ENCODE measurements at places on chromosomes 12 and 14. TPM values are rescaled to one million over a fixed set of nuclear protein-coding genes. Genes with fewer than 3 reads are reported as not detected.

GRCh38 chr12:4985820-4986219 is 57.9 kb upstream of the KCNA5 start:
- DNase-seq = no peak

DNA sequence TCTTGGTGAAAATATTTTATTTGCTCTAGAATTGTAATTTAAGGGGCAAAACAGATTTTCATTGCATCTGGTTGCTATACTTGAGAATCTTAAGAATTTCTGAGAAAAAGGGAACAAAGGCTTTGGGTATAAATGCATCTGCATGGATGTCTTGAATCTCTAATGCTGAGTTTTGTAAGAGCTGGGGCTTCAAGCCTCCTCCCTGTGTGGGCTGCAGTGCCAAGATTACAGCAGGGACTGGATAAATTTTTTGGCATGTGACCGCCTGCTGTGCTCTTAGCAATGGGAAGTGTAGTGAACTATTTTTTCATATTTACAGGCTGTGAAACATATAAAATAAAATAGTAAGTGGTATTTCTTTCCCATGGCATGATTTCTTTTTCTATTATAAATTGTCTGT is 70.0 kb downstream of the SLC38A6 start:
- DNase-seq = no peak

DNA sequence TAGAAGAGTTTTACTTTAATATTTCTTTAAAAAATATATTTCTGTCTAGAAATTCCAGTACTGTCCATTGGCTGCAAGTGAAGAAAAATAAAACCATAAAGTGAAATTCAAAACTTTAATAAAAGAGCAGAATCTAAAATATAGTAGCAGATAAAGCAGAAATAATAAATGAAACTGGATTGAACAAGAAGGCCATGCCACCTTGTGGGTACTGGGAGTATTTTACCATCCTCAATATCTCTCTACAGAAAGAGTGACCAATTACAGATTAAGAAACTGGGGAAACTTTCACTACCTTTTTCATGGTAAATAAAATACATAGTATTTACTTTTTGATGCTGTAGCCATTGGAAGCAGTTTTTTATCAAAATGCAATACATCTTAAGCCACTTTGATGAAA is 220.5 kb downstream of the BCAT1 start:
- DNase-seq = no peak

DNA sequence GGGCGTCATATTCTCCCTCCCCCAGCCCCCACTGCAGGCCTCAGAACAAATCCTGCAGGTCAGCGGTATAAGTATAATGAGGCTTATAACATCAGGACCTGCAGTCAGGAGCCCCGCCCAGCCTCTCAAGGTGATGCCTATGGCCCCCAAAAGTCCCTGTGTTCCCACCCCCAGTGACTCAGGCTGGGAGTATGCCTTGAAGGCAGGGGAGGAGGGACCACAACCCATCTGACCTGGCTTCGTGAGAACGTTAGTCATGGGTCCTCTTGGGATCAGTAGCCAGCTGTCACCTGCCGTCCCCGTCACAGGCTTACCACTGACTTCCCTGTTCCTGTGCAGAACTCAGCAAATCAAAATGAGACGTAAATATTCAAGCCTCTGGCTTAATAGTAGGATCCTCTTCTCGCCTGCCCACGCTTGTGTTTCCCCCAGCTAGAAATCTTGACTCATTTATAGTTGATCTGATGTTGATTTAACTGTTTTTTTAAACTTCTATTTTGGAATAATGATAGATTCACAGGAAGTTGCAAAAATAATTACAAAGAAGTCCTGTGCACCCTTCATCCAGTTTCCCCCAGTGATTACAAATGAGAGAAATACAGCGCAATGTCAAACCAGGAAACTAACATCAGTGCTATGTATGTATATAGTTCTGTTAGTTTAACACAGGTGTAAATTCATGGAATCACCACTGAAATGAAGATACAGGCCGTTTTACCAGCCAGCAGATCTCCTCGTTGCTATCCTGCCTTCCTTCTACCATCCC is 107.5 kb downstream of the ADGRD1 start:
- no peak for DNase-seq

Gene FAM90A1
- polyA plus RNA-seq = 1.3 TPM

DNA sequence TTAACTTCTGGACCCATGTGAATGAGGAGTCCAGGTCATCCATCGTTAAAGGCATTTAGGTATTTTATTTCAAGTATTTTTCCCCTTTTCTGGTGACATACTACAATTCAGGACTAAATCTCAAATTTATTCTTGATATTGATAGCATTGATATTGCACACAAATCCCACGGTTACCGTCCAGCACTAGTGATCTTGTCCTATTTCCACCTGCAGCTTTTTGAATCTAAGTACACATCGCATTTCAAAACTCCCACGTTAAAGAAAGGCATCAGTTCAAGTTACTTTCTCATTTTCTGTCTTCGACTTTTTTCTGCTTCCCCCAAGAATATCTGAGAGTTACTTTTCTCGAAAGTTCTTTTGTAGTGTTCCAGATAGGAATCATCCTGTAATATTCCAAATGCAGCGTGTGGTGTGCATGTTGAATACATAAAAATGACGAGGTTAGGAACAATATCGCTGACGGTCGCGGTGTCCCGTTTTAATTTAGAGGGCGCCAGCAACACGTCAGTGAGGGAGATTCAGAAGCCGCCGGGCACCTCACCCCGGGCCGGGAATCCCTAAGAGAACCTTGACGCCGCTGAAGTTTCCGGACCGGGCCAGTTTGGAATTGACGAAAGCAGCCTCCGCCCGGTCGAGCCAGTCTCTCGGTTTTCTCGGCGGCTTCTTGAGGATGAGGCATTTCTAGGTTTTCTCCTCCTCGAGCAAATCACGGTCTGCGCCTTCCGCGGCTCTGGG is 569 bp upstream of the RGS6 start:
- DNase-seq = no peak

- DNase-seq = no peak
Measured at GRCh38 chr14:45267071-45267470, 14.1 kb upstream of the MIS18BP1 start.

Gene INSM2
- polyA plus RNA-seq = not detected

Gene DBX2
- polyA plus RNA-seq = not detected

Gene SLC41A2
- polyA plus RNA-seq = 4.5 TPM

DNA sequence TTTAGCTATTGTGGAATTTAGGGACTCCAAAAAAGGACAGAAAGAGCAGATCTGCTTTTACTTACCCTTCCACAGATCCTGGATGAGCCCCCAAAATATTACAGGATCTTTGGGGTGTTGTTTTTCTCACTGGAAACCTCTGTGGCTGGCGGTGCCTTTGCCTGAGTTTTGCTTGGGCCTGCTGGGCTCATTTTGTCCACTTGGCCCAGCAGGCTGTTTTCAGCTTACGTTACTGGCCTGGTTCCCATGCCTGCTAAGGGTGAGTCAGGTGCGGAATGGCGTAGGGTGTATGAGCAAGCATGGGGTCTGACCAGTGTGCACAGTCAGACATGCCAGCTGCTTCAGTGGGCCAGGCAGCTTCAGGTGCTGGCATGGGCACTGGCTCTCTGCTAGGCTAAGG is 45.8 kb downstream of the HSD17B6 start:
- no peak for DNase-seq

DNA sequence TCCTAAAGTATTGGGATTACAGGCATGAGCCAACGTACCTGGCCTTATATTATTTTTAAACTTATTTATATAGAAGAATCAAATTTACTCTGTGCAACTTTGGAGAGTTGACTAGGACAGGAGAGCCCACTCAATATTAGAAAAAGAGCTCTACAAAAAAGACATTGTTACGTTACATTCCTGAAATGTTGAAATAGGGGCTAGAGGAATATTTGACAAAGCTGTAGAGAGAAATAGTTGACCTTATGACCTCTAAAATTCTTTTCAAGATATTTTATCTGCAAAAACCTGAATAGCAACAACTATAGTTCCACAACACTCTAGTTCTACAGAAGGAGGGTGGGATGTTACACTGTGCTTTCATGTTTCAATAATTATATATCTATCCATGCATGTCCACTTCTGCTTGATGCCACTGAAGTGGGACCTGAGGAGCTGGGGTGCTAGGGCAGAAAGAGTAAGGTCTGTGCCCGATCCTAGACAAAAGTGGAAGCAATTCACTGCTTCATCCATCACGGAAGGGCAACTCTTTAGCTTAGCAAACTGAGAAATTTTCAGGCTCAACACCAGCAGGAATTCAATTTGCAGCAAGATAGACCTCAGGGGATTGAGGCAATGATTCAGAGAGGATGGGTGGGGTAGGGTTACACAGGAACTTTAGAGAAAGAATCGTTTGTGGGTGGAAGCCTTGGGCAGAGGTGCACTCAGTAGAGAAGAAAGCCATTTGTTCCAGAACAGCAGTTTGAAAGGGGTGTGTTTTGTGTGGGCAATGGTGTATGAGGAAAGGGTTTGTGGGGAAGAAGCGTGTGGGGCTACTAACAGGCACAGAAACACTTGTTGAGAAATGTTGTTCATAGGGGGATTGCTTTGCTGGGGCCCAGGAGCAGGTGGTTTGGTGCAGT is 16.0 kb upstream of the RNASE10 start:
- DNase-seq = no peak

GRCh38 chr12:105030820-105031807 is 45.0 kb downstream of the NOPCHAP1 start:
- no peak for DNase-seq

DNA sequence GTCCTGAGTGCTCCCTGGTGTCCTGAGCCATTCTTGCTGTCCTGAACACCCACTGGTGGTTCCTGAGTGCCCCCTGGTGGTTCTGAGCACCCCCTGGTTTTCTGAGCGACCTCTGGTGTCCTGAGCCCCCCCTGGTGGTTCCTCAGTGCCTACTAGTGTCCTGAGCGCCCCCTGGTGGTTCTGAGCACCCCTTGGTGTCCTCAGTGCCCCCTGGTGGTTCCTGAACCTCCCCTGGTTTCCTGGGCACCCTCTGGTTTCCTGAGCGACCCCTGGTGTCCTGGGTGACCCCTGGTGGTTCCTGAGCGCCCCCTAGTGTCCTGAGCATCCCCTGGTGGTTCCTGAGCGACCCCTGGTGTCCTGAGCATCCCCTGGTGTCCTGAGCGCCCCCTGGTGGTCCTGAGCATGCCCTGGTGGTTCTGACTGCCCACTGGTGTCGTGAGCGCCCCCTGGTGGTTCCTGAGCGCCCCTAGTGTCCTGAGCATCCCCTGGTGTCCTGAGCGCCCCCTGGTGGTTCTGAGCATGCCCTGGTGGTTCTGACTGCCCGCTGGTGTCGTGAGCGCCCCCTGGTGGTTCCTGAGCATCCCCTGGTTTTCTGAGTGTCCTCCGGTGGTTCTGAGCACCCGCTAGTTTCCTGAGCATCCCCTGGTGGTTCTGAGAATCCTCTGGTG is 473.1 kb downstream of the TMEM121 start:
- no peak for DNase-seq

- DNase-seq = no peak
Measured at GRCh38 chr12:26564391-26564790, 268.6 kb downstream of the ITPR2 start.

GRCh38 chr12:38904537-38905479 is 583 bp downstream of the CPNE8 start:
- peak; percentile 25 for DNase-seq

Gene TAS2R7
- polyA plus RNA-seq = not detected

Data from renal cortex interstitium (tissue), 15 donors.